ENCODE measurements at places on chromosomes 12 and 14. TPM values are rescaled to one million over a fixed set of nuclear protein-coding genes. Genes with fewer than 3 reads are reported as not detected.

GRCh38 chr12:121093487-121093891, 39.2 kb upstream of the P2RX7 start:
- DNase-seq = no peak

The GLT8D2 gene
- total RNA-seq = not detected

DNA sequence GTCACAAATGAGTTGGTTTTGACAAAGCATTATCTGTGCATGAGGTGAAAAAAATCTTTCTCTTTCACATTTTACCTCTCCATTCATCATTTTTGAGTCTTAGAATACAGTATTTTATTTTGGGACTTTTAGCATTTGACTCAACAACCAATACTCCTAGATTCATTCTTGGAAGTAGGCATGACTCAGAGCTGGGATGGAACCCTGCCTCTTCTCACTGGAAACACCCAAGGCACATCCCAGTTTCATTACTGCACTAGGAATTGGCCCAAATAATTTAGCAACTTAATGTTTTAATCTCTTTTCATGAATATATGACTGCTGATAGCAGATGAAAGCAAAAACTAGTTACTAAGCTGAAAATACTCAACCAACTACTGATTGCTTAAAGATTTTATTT, 3.3 kb upstream of the PDZRN4 start:
- no peak for DNase-seq

DNA sequence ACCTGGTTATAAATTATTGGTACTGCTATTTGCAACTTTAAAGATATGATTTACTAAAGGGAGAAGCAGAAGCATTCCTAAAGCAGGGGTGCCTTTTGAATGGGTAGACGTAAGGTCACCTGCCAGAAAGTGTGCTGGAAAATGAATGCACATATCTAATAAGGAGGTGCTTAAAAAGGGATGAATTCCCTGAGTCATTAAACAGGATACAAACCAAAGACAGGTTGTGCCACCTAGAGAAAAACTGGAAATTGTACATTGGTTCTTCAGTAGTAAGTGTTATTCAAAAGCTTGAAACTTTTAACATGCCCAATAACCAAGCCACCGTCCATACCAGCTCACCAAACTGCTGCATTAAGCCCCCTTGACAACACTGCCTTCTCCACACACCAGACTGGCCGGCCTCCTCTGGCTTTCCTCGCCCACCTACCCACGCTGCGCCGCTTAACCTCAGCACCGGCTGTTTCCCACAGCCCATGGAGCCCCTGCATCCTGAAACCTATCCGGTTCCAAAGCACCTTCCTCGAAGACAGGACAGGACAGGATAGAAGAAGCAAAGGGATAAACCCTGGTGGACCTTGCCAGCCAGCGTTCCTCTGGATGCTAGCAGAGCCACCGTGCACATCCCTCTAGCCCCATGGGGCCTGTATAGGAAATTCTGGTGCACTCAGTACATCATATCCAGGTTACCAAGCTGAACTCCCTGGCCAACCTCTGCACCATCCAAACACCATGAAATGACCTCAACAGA, 201.5 kb upstream of the CAND1 start:
- DNase-seq = no peak

DNA sequence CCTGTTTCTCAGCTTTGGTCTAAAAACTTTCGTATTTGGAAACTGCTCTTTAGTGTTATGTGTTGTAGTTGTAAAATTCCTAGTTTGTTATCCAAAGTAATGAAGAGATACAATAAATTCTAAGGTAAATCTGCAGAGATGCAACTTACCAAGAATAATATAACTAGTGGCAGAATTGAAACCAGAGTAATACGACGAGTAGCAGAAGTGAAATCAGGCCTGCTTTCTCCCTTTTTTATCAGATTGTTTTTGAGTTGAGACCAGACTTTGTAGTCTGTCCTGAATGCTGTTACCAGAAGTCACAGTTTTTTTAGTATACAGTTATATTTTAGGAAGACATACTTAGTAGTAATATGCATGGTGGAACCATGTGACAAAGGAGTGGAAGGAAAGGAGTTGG, 12.5 kb downstream of the PAPOLA start:
- DNase-seq = no peak

DNA sequence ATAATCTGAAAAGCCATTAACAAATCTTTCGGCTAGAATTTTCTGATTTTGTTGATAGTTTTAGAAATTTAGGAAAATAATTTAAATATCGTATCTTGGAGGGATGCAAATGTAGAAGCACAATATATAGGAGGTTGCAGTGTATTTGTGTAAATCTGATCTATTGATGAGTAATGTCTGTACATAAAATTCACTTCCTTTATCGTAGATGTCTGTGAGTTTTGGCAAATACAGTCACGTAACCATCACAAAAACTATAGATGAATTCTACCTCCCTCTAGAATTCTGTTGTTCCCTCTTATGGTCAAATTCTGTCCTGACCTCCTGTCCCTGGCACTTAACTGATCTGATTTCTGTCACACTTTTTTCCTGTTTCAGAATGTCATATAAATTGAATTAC, 151.8 kb downstream of the FUT8 start:
- DNase-seq = no peak

GRCh38 chr14:74601982-74602381, 10.1 kb downstream of the LTBP2 start:
- no peak for DNase-seq

DNA sequence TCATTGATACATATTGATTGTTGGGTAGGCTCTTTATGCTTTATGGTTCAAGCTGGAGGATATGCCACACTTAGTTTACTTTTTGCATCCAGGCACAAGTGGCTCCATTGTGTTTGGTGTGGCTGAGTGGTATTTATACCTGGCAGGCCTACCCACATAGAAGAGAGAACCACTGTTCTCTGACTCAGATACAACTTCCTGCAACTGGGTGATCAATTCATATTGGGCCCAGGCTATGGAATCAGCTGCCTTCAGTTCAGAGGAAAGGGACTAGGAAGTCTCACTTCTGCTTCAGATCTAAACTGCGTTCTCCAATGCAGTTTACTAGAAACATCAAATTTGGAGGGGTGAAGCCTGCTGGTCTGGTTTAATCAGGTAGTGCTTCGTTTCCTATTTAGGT, 49.8 kb upstream of the LRRK2 start:
- no peak for DNase-seq

DNA sequence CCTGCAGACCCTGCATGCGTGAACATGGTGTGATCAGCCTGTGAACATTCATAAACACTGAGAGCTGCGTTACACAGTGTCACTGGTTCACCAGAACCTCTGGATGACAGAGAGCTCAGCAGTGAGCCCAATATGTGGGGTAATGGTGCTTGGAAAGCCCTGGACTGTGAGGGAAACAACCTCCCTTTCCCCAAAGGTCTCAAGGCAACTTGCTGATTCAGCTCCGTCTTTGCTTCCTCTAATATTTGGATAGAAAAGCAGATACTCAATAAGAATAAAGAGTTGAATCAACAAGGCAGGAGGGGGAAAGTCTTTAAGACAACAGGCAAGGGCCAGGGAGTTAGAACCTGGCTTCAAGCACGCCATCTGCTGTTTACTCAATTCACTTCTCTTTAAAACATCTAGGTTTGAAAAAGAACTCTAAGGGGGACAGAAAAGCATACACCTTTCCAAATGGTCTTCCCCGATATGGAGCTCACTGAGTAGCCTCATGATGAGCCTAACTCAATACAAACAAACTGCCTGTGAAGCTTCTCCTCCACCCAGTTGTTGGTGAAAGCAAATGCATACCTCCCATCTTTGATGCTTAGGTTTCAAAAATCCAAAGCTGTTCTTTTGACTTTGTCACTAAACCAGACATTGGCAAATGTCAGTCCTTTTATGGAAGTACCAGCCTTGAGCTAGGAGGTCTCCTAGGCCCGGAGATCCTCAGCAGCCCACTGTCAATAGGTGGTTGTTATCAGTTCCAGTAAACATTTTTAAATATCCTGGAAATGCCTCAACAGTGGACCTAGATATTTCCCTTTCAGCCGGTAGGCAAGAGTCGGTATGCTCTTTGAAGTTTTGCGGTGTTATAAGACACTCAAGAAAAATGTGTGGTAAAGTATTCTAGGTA, 76.1 kb downstream of the SAMD4A start:
- no peak for DNase-seq

The MGP gene
- 0.52 TPM for total RNA-seq

DNA sequence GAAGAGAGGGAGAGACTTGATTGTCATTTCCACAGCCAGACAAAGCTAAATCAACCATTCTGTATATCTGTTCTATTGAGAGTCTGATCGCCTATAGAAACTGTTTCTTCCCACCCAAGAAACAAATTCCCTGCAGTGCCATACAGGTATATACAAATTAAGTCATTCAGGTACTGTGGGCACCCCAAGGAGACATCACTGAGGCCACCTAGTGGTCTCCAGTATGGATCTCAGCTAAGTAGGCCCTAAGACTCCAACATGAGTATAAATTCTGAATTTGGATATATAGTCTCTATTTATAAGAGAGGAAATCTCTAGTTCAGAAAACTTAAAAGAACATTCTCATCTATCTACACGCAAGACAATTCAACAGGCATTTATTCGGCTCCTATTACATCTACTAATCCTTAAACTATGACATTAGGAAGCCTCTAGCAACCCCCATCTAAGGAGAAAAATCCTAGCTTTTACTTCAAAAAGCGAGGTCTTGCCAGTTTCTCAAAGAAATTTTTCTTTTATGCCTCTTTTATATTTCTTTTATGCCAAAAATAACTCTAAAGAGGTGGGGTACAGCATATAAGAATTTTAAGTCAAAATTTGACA, 62.6 kb downstream of the DCAF5 start:
- DNase-seq = peak; percentile 24

DNA sequence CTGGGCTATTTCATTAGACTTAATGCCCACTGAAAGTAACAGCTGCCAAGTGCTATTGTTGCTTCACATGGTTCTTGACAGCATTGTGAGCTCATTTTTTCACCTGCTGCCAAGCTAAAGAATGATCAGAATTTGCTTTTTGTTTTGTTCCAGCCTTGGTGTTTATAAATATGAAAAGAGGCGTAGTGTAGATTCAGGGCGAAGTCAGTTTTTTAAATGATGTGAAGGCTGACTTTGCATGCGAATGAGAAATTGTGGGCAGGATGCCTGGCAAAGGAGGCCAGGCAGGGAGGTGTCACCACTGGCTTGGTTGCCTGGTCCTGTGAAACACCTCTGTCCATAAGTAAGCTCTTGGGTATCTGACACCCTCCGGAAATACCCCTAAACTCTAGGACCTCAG, 93.3 kb upstream of the NAP1L1 start:
- no peak for DNase-seq

- DNase-seq = no peak
Observed at GRCh38 chr14:90986510-90986909, 73.9 kb downstream of the RPS6KA5 start.

The EFS gene
- 0.08 TPM for total RNA-seq

The NINJ2 gene
- 3.7 TPM for total RNA-seq

The ERP27 gene
- total RNA-seq = 0.24 TPM

The GALNT6 gene
- total RNA-seq = 11.9 TPM

DNA sequence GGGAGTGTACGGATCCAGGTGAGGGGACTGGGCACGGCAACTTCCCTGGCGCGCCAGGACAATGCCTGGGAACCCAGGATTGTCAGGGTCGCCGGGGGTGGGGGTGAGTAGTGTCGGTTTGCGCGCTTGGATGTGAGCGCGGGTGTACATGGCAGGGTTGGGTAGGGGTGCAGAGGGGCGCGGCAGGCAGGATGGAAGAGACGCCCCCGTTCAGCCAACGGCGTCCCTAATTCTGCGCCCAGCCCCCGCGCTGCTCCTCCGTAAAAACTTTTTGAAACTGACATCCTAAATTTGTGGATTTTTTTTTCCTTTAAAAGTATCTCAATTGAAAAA, 3.1 kb downstream of the DIO3 start:
- DNase-seq = no peak

GRCh38 chr14:88879022-88879421, 54.6 kb downstream of the TTC8 start:
- no peak for DNase-seq

GRCh38 chr12:51388069-51388799, 3.0 kb downstream of the GALNT6 start:
- no peak for DNase-seq

GRCh38 chr14:94310248-94310647, 12.9 kb downstream of the SERPINA6 start:
- no peak for DNase-seq

- DNase-seq = no peak
Observed at GRCh38 chr14:106840258-106840657, 1313.9 kb downstream of the TMEM121 start.

The SETD3 gene
- total RNA-seq = 58.1 TPM

- DNase-seq = no peak
Observed at GRCh38 chr12:28693565-28694219, 455.4 kb upstream of the FAR2 start.

The SMIM41 gene
- total RNA-seq = not detected

- DNase-seq = no peak
Observed at GRCh38 chr14:105193916-105194782, 13.0 kb upstream of the NUDT14 start.

DNA sequence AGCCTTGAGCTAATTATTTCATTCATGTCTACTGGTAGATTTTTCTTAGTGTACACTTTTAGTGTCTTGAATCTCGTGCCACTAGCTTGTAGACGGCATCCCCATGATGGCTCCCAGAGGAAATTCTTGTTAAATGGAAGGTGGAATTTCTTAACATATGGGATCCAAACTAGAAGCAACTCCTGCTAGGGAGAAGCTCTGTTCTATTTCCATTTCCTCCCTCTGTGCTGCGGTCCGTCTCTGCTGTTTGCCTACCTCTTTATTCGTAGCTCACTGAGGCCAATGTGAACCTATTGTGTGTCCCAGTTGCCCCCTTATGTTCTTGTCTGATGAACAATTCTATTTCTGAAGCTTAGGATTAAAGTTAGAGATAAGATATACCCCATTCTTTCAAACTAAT, 588 bp downstream of the PIK3C2G start:
- no peak for DNase-seq

DNA sequence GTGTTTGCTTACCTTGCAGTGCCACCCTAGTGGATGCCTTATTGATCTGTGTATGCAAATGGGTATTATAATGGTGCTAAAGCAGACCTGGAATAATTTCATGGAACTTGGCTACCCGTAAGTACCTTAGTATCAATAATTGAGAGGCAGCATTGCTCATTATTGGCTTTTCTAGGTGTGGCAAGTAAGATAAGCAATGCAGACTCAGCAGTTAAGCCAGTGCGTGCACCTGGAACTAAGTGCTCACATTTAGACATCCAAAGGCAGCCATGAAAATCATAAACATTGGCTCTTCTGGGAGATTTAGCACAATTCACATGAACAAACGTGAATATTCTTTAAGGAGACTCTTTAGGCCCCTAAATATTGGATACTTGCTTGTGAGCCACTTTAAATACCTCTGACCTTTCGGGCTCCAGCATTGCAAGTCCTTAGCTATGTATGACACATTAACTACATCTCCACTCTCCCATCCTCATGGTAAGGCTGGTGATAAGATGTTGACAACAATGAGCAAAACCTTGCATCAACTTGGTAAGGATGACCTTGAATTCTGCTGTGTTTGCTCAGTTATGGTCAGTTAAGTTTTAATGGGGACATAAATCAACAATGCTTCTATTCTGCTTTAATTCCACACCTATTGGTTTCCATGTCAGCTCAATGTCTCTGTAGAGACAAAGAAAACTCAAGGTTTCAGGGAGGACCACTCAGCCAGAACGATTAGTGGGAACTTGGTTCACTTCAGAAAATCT, 112.0 kb downstream of the SLC5A8 start:
- DNase-seq = no peak

- no peak for DNase-seq
Observed at GRCh38 chr12:69415471-69416275, 54.5 kb upstream of the FRS2 start.

The TAS2R7 gene
- not detected for total RNA-seq

The SERPINA12 gene
- not detected for total RNA-seq

The CCDC197 gene
- 0.35 TPM for total RNA-seq

The MANSC4 gene
- total RNA-seq = not detected

GRCh38 chr12:6062757-6063735, 61.4 kb downstream of the VWF start:
- peak; percentile 54 for DNase-seq

Data from activated T-cell treated with anti-CD3 and anti-CD28 coated beads, Interleukin-2, amount 50 U/mL, for 4 hours (primary cell).